ENCODE measurements at places on chromosomes 4 and X.

GRCh38 chr4:76688619-76689144 is 209.3 kb downstream of the SOWAHB start:
- DNase-seq, result no peak

- DNase-seq, result no peak
Measured at GRCh38 chr4:109690690-109691410, 12.4 kb downstream of the CASP6 start.

DNA sequence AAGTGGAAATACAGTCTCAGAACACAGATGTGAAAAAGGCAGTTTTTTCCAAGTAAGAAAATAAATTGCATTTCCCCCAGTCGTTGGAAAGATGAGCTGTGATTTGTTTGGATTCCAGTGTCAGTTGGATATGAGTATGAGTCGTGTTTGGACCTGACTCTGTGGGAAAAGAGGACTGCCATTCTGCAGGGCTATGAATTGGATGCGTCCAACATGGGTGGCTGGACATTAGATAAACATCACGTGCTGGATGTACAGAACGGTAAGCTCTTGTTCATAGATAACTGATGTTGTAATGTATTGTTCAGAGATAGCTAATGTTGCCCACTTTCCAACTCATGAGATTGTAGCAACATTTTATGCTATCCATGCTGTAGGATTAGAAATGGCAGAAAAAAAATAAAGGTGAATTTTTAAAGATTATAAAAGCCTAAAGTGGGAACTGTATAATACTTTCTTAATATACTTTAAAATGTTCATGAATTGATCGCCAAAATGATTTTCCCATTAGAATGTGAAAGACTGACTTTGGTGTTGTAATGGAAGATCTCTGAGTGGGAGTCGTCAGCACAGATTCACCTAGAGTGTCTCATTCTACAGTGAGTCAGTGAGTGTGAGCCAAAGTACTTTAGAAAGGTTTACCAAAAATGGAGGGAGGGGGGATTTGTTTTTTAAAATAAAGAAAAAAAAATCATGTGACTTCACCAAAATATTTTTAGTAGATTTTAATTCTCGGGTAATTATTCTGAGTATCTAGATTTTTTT is 178.7 kb downstream of the DCTD start:
- DNase-seq, result no peak

- peak; percentile 69 for DNase-seq
Measured at GRCh38 chr4:985123-985830, 1.6 kb upstream of the IDUA start.

GRCh38 chr4:146310319-146311021 is 96.1 kb downstream of the REELD1 start:
- no peak for DNase-seq

GRCh38 chr4:148443512-148444295 is 1.5 kb upstream of the NR3C2 start:
- peak; percentile 36 for DNase-seq

DNA sequence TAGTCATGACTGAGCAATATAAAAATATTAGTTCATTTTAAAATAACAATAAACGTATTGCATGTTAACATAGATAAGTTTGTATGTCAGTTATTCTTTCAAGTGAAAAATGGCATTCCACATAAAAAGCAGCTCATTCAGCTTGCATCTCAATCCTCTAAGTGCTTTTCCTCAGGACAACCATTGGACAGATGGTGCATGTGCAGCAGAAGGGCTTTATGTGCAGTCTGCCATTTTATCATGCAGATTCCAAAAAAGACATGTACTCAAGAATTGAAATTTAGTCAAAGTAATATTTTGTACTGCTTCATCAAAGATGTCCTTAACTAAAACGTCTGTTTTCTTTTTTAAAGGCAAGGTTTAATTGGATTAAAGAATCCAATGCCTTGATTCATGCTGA is 93.4 kb downstream of the RS1 start:
- DNase-seq, result no peak

DNA sequence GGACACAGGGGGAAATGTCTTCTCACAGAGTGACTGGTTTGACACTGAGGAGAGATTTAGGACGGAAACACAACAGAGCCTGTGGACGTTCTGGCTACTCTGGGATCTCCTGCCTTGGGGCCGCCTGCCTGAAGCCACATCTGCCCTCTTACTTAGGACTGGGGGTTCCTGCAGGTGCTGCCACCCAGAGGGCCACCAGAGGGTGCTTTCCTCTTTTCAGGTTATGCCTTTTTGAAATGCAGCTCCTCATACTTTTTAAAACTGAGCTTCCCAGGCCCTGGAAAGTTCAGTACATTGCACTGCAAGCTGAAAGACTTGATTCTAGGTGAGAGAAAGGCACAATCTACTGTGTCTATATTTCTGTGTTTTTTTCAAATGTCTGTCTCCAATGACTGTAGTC is 92.2 kb upstream of the PGRMC2 start:
- no peak for DNase-seq

- DNase-seq, result no peak
Measured at GRCh38 chr4:56123051-56123450, 174.3 kb downstream of the CEP135 start.

DNA sequence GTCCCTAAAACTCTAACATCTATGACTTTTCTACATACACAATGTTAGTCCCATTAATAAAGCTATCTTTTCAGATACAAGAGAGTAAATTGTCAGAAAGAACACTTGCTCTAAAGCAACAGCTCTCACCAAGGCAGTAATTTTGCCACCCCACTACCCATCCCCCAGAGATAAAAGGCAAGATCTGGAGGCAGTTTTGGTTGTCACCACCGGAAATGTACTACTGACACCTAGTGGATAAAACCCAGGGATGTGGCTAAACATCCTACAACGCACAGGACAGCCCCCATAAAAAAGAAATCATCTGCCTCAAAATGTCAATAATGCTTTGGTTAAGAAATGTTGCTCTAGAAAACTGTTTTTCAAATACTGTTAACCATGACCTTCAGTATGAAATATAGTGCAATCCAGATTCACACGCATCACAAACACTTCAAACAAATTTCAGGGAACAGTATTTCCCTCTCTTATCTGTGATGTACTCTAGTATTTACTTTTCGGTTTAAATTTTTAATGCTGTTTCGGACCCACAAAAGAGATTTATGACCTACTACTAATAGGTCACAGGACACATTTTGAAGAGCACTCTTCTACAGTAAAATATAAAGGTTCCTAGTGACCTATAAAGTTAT is 5.1 kb downstream of the FBXL5 start:
- peak; percentile 38 for DNase-seq

DNA sequence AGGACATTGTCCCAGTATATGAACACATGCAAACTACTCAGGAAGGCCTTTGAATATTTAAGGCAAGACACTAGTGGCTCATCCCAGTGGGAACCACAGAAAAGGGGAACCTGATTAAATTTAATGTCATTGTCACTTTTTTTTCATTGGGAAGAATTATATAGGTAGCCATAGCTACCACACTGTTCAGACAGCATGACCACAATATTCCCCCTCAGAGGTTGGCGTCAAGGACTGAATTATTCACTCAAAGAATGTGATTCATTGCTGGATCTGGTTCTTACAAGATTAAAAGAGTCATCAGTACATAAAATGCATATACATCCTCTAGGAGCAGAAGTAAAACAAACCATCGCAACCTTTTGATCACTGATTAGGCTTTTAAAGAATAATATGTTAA is 92.0 kb upstream of the SMARCAD1 start:
- no peak for DNase-seq

- no peak for DNase-seq
Measured at GRCh38 chrX:139804482-139804881, 96.5 kb upstream of the MCF2 start.

DNA sequence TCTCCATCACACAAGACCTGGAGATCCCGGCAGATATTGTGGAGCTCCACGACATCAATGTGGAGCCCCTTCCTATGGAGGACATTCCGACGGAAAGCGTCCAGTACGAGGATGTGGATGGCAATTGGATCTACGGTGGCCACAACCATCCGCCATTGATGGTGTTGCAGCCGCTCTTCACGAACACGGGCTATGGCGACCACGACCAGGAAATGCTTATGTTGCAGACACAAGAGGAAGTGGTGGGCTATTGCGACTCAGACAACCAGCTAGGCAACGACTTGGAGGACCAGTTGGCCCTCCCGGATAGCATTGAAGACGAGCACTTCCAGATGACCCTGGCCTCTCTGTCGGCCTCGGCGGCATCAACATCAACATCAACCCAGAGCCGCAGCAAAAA is 717 bp downstream of the YY2 start:
- no peak for DNase-seq

DNA sequence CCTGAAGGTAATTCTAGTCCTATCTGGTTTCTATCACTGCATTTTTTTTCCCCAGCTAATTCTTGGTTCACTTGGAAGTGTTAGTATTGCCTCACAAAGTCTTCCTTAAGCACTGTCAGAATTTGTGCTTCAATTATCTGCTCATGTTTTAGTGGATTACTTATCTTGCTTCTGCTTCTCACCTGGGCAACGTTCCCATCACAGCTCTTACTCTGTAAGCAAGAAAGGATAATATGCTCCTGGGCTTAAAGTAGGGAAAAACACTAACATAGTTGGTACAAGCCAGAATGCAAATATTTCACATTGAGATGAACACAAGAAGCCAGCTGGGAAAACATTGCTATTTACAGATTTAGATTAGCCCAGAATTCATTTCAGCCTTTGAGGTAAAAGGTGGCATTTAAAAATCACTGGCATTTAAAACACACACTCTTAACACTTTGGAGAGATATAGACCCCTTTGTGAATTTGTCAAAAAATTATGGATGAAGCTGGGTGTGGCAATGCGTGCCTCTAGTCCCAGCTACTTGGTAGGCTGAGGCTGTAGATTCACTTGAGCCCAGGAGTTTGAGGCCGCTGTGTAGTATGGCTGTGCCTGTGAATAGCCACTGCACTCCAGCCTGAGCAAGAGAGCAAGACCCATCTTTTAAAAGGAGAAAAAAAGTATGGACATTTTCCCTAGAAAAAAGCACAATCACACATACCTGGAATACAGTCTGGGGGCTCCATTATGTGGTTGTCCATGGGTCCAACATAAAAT is 6.6 kb upstream of the PTPN13 start:
- no peak for DNase-seq

DNA sequence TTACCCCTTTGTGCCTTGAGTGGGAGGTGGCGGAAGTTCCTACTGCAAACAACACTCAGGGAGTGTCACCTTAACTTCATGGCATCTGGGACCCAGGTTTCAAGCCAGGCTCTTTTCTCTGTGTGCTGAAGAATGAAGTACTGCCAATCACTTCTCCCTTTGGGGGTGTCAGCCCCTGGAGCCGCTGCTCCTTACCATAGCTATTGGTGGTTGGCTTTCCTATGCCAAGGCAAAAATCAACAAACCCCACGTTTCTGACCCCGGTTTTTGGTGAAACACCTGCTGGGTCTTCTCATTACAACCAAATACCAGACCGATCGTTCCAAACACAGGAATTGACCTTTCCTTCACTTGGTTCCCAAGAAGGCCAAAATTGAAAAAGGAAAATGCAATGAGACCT is 19.7 kb upstream of the SLC2A9 start:
- no peak for DNase-seq

GRCh38 chrX:24377911-24378468 is 17.6 kb downstream of the SUPT20HL1 start:
- no peak for DNase-seq

DNA sequence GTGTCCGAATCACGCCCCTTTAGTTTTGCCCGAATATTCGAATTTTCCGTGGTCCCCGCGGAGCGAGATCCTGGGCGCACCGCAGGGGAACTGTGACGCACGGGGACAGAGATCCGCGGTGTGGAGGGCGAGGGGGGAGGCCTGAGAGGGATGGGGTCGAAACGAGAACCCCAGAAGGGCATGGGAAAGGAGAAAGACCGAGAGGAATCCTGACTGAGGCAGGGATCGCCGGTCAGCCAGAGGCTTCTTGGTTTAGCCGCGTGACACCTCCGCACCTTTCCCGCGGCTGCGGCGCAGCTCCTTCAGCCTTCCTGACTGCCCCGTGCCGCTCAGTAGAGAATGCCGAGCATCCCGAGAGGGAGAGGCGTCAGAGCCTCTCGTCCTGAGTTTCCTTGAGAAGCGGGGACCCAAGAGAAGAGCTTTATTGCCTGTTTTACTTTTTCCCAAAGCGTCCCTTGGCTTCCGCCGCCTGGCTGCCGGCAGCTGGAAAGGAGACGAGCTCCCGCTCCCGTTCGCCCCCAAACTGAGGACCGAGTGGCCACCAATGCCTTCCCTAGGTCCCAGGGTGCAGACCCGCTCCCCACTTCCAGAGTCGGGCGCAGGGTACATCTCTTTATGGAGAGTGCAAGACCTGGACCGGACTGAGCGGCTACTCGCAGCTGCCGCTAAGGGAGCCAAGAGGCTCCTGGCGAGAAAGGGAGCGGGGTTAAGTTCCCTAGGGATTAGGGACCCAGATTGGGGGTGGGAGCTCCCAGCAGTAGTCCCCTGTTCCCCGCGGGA is 911 bp upstream of the GPR50 start:
- no peak for DNase-seq

DNA sequence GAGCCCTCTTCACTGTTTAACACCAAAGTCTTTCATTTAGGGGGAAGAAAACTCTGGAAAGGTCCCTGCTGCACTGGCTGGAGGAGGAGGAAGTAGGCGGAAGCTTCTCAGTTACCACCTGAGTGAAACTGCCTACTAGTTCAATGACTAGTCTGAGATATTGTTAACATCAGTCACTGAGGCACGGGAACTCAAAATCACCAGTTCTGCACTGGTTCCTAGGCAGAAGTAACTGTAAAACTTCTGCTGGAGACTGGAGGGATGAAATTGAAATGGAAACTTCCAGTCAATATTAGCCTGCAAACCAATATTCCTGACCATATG is 178.3 kb downstream of the SNCA start:
- no peak for DNase-seq

GRCh38 chr4:74033739-74034138 is 4.8 kb downstream of the CXCL3 start:
- no peak for DNase-seq

GRCh38 chrX:70454441-70455365 is 10.1 kb downstream of the DLG3 start:
- peak; percentile 64 for DNase-seq

- no peak for DNase-seq
Measured at GRCh38 chr4:67575232-67576058, 16.9 kb downstream of the STAP1 start.

GRCh38 chr4:3780347-3781171 is 14.4 kb downstream of the ADRA2C start:
- DNase-seq, result no peak

GRCh38 chrX:152886716-152887115 is 11.2 kb upstream of the ZNF185 start:
- no peak for DNase-seq

DNA sequence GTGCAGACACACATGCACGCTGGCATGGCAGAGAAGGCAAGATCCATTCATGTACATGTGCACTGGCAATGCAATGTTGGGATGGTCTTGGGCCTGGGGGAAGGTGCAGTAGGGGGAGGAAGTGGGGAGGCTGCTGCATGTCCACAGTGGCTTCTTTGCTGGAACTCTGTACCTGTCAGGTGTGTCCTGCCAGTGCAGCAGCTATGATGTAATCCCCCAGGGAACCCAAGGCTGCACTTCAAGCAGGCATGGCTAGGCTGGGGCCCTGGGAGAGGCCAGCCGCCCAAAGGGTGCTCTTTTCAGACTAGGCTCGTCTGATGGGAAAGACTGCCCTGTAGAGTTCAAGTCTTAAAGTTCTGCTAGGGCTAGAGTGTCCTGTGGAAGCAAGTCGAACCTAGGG is 1304.0 kb downstream of the FAM133A start:
- no peak for DNase-seq

Measured in stimulated activated naive CD4-positive, alpha-beta T cell treated with Interleukin-2 at 50 U/mL for 16 hours (primary cell).